ENCODE measurements at places on chromosomes 6 and 20. TPM values are rescaled to one million over a fixed set of nuclear protein-coding genes. Genes with fewer than 3 reads are reported as not detected.

- DNase-seq, result no peak
Observed at GRCh38 chr6:37135835-37136694, 33.9 kb upstream of the PIM1 start.

DNA sequence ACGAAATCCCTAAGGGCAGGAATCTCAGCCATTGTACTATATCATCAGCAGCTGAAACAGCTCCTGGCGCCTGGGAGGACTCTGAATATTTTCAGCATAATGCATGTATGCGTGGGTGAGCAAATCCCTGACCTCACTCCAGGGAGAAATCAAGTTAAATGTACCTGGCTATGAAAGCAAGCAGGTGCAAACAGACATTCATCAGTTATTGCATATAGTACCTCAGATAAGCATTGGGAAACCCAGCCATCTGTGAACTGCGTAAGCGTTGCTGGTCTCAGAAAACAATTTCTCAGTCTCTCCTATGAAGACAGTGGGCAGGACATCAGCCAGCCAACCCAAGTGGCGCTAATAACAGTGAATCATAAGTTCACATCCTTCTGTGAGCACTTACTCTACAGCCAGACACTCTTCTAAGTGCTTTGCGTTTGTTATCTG is 622.6 kb downstream of the EPM2A start:
- DNase-seq, result no peak

GRCh38 chr6:135188718-135189117 is 7.6 kb downstream of the MYB start:
- DNase-seq, result no peak

DNA sequence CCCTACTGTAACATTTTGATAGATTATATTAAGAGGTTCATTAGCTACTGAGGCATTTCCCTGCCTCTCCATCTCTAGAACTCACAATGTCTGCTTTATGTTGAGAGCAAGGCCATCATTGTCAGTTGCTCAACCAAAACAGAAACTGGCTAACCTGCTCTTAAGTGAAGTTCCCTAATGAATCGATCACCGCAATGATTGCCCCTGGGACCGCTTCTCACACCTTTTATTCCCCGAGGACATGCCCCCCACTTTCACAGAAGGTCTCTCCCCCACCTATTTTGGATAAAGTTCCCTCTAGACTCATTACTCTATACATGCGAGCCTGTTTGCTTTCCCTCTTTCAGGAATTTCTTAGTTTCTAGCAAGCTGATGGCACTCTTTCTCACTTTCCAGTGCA is 108.8 kb downstream of the FAM217A start:
- no peak for DNase-seq

DNA sequence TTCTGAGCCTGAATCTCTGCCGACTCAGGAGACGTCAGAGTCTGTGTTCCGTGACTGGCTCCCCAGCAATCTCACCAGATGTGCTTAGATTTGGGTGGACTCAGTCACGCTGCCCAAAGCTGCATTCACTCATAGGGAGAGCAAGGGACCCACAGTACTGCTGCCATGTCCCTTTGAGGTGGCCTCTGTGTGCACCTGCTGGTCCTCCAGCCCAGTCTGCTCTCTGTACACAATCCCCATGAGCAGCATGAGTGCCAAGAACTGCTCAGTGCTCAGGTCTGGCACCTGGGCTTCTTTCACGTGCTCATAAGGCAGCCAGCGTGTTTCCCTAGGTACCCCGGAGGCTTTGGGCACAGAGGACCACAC is 44.2 kb upstream of the TIAM2 start:
- no peak for DNase-seq

WFDC2 gene
- 0.78 TPM for total RNA-seq

Measured in RPMI7951 (cell line).